ENCODE measurements at places on chromosomes 2 and 18.
A peak's percentile ranks its signal among the peaks of the same experiment; 100 is the strongest.

DNA sequence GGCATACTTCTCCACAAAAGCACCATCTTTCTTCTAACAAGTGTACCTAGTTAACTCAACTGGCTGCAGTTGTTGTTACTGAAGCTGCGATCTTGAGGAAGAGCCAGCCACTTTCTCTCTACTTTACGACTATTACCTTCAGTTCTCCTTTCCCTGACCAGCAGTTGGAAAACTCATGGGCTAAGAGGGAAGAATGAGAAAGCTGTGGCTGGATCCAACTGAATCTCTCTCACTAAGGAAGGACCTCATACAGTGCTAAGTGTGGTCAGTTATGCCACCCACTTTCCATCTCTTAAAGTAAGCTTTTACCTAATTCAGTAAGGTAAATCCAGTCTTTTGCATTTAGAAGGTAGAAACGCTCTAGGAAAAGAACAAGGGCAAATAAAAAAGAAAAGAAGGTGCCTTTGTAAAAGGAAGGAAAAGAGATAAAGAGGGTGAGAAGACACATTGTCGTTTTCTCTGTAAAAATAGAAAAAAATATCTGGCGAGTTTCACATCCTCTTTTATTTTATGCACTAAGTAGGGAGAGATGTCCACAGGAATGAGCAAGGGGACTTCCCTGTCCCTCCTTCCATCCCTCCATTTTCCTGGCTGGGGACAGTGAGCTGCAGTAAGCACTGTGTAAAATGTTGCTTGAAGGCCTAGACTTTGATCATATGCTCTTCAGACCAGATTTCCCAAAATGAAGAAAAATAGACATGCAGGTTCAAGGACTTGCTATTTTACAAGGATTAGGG, 73.4 kb downstream of the PLEKHM3 start:
- DNase-seq, result no peak

DNA sequence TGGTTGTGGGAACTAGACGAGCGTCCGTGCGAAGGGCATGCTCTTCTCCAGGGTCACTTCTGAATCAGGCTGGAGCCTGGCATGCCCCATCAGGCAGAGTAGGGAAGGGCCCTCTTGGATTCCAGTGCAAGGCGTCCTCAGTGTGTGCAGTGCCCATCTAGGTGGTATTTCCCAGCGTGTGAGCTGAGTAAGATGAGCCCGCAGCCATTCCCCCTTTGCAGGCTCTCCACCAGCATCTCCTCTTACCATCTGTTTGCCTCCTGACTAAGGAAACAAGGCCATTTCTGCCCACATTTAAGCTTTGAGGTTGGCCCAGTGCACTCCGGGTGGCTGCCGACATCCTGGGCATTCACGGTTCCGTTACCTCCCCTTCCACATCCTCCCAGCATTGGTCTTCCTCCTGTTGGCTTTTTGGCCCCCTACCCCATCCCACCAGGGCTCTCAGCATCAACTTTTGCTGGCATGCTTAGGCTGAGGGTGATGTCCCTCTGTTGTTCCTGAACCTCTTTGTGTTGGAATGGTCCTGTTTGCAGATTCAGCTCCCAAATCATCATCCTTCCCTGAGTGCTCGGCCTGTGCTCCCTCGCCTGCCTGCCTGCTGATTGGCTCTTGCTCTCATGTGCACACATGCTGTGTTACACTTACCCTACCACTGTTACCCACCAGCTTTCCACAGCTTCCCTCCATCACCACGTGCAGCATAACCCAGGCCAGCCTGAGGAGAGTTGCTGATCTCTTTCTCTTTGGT, 11.8 kb downstream of the CEP68 start:
- DNase-seq, result no peak

DNA sequence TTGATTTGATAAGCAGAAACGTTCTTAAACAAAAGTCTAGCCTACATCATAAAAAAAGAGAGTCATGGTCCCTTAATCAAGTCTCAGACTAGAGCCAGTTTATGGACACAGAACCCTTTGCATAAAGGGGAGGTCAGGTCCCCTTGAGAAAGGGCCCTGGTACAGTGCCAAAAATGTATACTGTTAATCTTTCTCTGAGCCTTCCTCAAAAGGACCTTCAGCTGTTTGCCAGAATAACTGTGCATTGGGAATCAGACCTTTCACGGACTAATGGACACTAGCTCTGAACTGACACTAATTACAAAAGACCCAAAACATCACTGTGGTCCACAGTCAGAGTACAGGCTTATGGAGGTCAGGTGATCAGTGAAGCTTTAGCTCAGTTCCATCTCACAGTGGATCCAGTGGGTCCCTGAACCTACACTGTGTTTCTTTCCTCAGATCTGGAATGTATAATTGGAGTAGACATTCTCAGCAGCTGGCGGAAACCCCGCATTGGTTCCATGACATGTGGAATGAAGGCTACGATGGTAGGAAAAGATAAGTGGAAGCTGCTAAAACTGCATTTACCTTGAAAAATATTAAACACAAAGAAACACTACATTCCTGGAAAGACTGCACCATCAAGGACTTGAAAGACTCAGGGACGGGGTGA, 151.4 kb downstream of the TMEFF2 start:
- no peak for DNase-seq

DNA sequence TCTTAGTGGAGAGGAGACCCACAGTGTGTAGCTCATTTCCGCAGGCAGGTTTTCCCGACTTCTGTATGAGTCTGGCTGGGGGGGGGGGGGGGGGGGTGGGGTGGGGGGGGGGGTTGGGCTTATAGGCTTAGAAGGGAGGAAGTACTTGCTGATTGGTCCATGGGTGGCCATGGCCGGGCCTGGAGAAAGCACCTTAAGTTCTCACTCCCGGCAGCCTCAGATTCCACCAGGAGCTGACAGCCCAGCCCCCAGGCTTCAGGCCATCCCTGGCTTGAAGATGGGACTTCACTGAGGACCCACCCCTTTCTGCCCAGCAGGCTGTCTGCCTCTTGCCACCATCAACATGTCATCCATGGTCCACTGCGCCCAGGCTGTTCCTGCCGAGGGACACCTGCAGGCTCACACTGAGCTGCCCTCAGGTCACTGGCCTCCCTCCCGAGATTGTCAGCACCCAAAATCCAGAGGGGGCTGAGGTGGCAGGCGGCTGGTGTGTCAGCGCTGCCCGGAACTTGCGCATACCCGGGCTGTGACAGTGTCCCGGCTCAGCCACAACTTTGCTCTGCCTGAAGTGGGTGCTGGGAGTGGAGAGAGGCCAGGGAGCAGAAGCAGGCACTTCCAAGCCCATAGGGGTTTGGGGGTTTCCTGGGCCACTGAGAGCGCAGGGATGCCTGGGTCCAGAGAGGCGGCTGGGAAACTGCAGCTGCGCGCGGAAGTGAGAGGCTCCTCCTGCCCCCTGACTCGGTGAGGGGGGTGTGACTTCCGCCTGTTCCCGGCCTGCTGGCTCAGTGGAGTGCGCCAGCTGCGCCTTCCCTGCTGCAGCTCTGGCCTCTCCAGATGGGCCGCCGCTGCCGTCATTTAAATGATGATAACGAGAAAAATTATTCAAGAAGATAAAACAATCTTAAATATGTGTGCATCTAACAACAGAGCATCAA, 256.1 kb downstream of the RPRM start:
- no peak for DNase-seq

- peak; percentile 71 for DNase-seq
Measured at GRCh38 chr2:101517758-101518271, 42.9 kb upstream of the RFX8 start.

GRCh38 chr2:141341444-141341843, 789.4 kb downstream of the LRP1B start:
- no peak for DNase-seq

DNA sequence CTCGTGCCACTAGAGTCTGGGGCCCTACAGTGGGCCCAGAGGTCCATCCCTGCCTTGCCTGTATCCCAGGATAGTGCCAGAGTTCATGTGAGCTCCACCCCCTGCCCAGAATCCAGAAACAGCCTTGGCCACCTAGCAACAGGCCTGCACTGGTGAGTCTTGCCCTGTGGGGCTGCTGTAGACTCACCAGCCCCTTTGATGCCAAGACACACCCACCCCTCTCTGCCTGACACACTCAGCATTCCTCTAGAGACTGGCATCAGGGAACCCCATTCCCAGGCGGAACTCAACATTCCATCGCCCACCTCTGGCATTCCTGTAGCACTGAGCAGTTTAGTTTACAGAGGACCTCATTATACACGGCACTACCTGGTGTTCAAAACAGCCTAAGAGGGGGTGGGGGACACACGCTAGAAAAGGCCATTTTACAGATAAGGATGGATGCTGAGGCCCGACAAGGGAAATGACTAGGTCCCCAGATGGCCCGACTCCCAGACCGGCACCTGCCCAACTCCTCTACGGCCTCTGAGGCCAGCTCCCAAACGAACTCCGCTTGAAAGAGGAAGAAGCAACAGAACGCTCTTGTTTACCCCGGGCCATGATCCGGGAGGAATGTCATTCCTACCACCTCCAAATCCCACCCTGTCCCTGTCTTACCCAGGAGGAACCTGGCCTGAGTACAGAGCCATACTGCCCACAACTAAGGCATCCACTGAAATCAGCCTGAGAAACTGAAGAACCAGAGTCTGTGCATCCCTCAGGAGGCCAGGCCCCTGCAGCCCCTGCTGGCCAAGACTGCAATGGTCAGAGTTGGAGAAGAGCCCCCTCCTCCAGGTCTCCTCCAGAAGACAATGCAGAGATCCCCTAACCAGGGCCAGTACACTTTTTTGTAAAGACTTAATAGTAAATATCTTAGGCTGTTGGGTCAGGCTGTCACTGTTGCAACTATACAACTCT, 180.2 kb downstream of the TNS1 start:
- no peak for DNase-seq

DNA sequence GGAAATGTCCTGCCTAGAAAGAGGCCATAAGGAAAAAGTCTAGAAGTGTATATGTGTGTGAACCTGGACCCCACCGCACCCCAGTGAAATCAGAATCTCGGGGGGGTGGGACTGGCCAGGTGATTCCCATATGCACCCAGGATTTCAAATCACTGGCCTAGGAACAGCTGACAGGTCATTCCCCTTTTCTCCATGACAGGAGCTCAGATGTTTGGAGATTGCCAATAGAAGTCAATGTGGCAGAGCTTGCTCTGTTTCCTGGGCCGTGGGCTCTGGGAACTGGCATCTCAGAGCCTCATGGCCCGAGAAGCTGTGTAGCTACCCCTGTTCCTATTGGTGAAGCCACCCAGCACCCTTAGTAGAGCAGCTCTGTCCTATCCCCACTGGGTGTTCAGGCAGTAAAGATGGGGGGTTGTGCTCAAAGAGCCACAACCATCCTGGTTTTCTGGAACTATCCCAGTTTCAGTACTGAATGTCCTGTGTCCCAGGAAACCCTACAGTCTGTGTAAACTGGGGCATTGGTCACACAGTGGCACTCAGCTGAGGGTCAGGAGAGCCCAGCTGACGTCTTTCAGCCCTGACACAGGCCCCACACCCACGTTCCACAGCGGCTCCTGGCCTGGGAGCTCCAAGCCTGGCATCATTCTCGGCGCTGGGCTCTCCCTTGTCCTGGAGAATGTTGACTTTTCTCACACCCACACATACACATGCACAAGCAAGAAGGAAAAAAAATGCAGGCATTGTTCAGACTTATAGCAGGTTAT, 18.9 kb downstream of the GNLY start:
- no peak for DNase-seq

GRCh38 chr2:107801498-107801897, 25.2 kb upstream of the RGPD4 start:
- no peak for DNase-seq

DNA sequence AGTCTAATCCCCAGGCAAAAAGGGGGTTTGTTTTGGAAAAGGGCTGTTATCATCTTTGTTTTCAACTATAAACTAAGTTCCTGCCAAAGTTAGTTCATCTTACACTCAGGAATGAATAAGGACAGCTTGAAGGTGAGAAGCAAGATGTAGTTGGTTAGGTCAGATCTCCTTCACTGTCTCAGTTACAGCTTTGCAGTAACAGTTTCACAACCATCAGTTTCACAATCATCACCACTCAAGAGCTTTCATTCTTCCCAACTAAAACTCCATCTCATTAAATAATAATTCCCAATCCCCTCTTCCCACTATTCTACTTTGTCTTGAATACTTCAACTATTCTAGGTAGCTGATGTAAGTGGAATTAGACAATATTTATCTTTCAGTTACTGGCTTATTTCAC, 200.9 kb downstream of the NYAP2 start:
- DNase-seq, result peak; percentile 2

DNA sequence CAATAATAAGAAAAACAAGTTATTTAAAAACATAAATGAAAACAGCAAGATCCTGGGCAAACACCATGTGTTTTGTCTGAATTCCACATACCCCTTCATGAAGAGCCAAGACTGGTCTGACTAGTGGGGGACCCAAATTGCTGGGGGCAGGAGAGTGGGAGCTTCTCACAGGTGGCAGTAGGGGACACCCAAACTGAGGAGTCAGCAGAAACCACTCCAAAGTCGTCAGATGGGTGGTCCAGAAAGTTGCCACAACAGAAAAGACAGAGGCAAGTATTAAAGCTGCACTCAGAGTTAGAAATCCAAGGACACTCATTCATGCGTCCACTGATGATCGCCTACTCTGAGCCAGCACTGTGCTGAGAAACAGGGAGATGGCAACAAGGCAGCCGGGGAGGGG, 12.3 kb upstream of the LCLAT1 start:
- DNase-seq, result no peak

GRCh38 chr2:176072951-176073904, 10.5 kb downstream of the EVX2 start:
- DNase-seq, result no peak

DNA sequence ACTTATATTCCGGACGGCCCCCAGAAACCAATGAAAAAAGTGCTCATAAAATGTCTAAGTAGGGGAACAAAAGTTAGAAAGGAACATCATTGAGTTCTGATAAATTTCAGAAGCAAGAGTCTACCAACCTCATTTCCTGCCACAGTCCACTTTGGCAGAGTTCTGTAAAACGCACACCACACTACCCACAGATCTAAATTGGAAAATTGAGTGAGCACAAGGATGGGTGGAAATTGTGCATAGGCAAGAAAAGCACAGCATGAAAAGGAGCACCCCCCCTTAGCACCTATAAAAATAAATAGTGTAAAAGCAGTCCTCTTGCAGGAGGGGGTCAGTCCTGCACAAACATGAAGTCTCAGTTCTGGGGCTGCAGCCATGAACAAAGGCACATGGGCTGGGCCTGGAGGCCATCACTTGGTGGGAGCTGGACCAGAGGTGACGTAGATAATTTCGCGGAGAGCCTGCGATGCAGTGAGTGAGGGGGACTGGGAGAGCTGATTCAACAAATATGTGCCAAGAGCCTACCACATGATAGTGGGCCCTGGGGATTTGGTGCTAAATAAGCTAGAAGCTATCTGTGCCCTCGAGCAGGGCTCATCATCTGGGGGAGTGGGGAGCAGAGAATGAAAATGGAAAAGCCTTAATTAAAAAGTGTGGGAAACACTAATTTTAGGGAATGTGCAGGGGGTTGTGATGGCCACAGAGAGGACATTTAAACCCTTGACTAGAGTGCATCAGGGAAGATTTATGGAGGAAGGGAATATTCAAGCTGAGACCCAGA, 48.9 kb upstream of the SPP2 start:
- DNase-seq, result no peak

Data from cardiac muscle cell (in vitro differentiated cells and primary cell).